Cortex of kidney (tissue), 1 donor: ENCODE measurements at places on chromosomes 1 and 21.

DNA sequence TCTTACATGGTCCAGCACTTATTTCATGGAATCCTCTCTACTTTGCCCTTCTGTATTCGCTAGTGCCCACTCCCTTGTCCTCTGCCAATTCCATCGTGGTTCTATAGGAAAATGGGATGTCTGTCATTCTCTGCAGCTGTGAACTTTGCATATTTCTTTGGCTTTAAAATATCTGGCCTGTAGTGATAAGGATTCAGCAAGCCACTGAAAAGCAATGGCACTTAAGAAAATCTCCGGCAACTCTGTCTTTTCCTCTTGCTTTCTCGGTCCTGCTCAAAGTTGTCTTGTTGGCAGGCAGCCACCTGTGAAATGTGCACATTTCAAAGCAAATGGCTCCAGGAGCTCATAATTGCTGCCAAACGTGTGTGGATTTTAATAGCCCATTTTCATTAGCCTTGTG is 91.8 kb downstream of the CHD1L start:
- DNase-seq, result no peak

DNA sequence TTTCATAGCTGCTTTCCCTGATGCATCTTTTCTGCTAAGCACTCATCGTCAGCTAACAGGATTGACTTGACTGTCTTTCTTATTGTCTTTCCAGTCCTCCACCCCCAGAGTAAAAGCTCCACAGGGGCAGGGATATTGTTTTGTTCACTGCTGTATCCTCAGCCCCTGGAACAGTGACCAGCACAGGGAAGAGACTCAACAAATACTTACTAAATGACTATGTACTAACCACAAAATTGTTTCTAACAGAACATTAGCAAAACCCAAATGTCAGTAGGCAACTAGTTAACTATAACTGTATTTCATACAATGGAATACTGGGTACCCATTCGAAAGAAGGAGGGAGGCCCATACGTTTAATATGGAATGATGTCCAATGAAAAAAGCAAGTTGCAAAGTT is 53.0 kb downstream of the BCAR3 start:
- DNase-seq, result no peak

GRCh38 chr1:246304484-246305259 is 202.4 kb downstream of the SMYD3 start:
- DNase-seq, result no peak

DNA sequence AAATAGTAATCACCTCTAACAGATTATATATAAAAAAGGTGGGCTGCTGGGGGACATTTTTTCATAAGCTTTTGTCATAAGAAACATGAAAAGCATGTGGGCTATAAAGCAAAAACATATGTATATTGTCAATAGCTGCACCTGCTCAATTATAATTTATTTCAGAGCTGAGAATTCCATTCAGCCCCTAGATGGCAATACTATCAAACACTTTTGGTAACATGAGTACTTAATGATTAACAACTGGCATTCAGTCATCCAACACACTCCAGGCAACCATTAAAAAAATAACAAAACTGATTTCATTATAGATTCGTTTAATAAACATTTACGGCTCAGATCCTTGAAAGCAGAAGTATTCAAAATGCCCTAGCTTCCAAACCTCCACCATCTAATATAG is 115.1 kb downstream of the KCTD3 start:
- no peak for DNase-seq

- no peak for DNase-seq
These were observed 6.3 kb upstream of the TENT5C start for GRCh38 chr1:117599286-117600221.
